ENCODE measurements at places on chromosomes 3 and 15. TPM values are rescaled to one million over a fixed set of nuclear protein-coding genes. Genes with fewer than 3 reads are reported as not detected.

DNA sequence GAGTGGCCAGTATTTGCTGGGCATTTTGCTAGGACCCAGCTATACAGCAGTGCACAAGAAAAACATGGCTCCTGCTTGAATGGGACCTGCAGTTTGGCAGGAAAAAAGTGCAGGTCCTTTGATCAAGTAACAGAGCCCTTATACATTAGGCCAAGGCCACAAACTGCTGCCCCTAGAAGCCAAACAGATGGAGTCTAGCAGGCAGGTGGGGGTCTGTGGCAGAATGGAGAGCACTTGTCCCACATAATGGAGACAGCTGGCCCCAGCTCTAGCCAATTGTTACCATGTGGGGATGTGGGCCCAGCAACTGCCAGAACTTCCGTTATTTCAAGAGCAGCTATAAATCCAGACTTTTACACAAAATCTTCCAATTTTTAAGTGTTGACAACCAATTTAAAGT, 79.3 kb downstream of the SHQ1 start:
- no peak for DNase-seq
- no peak overlapping the region for H3K27ac ChIP-seq
- H3K36me3 ChIP-seq = peaks cover 11% of the 10 kb centered on the region
- H3K27me3 ChIP-seq = no peaks in the 10 kb centered on the region

- H3K4me1 ChIP-seq = no peaks in the 10 kb centered on the region
- H3K36me3 ChIP-seq = no peaks in the 10 kb centered on the region
- H3K27me3 ChIP-seq = peaks cover 2% of the 10 kb centered on the region
- no peak for DNase-seq
Measured at GRCh38 chr3:61350782-61351309, 99.6 kb upstream of the FHIT start.

DNA sequence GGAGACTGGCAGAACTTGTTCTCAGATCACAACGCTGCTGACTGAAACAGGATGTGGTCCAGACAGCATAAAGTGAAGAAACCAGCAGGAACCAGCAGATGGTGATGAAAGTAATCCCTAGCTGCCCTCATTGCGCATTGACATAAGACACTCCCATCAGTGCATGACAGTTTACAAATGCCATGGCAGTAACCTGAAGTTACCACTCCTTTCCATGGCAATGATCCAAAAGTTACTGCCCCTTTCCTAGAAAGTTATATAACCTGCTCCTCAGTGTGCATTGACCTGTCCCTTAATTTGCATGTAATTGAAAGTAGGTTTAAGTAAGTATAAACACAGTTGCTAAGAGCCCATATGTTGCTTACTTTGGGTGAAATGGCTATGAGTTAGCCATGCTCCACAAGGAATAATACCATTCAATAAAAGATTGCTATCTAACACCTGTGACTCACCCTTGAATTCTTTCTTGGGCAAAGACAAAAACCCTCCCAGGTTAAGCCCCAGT, 149.1 kb upstream of the CD96 start:
- DNase-seq = peak; percentile 41
- H3K4me3 ChIP-seq = no peak overlapping the region
- H3K4me1 ChIP-seq = peaks cover 13% of the 10 kb centered on the region
- no peaks in the 10 kb centered on the region for H3K27me3 ChIP-seq
- no peak overlapping the region for H3K27ac ChIP-seq

GRCh38 chr3:120062474-120062873, 31.8 kb downstream of the GSK3B start:
- H3K36me3 ChIP-seq = peaks cover 17% of the 10 kb centered on the region
- no peaks in the 10 kb centered on the region for H3K27me3 ChIP-seq
- peaks cover 40% of the 10 kb centered on the region for H3K4me1 ChIP-seq
- H3K27ac ChIP-seq = no peak overlapping the region

DNA sequence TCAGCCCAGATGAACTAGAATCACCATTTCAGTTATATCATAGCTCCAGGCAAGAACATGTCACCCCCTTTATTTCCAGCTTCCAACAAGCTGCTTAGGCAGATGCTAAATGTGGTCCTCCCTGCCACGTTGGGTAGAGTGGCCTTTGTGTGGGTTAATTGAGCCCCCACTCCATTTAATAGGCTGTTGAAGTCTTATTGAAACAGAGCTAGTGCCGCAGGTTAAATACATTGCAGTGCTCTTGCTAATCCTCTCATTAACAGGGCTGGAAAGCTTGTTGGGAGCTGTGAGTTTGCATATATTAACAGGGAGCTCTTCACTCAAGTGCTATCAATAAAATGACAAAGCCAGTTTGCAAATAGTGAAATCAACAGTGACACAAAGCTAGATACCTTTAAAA, 248.4 kb upstream of the CMC1 start:
- no peak overlapping the region for H3K4me3 ChIP-seq
- no peak for DNase-seq
- H3K27ac ChIP-seq = no peak overlapping the region
- no peaks in the 10 kb centered on the region for H3K4me1 ChIP-seq

The CKMT1A gene
- 0.38 TPM for total RNA-seq

The MYL3 gene
- total RNA-seq = not detected

The SUCLG2 gene
- total RNA-seq = 61.3 TPM

The ADGRG7 gene
- 24.7 TPM for total RNA-seq

The DISP2 gene
- total RNA-seq = 0.09 TPM
